HFF-Myc (cell line): ENCODE measurements at places on chromosomes 3 and 15.

- no peak for DNase-seq
Measured at GRCh38 chr3:47299381-47300318, 16.9 kb downstream of the KLHL18 start.

- no peak for DNase-seq
Measured at GRCh38 chr15:85906640-85907039, 111.9 kb upstream of the KLHL25 start.

- DNase-seq: no peak
Measured at GRCh38 chr3:194929578-194929960, 243.9 kb downstream of the FAM43A start.

GRCh38 chr3:13574798-13575451 lies 26.0 kb downstream of the FBLN2 start:
- no peak for DNase-seq

DNA sequence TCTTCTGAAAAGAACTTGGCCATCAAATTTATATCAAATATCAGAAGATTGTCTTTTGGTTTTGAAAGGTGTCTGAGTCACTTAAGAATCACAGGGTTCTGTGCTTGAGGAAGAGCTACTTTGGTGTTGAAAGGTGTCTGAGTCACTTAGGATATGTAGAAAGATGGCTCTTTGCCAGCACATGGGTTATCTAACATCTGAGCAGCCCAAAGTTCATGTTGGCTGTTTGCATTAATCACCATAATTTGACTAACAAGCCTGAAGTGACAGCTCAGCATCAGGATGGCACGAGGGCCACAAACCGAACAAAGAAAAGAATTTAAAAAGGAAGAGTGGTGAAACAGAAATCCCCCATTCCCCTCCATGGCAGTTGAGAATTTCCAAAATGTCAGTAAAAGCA lies 190.5 kb upstream of the CMC1 start:
- DNase-seq: no peak

DNA sequence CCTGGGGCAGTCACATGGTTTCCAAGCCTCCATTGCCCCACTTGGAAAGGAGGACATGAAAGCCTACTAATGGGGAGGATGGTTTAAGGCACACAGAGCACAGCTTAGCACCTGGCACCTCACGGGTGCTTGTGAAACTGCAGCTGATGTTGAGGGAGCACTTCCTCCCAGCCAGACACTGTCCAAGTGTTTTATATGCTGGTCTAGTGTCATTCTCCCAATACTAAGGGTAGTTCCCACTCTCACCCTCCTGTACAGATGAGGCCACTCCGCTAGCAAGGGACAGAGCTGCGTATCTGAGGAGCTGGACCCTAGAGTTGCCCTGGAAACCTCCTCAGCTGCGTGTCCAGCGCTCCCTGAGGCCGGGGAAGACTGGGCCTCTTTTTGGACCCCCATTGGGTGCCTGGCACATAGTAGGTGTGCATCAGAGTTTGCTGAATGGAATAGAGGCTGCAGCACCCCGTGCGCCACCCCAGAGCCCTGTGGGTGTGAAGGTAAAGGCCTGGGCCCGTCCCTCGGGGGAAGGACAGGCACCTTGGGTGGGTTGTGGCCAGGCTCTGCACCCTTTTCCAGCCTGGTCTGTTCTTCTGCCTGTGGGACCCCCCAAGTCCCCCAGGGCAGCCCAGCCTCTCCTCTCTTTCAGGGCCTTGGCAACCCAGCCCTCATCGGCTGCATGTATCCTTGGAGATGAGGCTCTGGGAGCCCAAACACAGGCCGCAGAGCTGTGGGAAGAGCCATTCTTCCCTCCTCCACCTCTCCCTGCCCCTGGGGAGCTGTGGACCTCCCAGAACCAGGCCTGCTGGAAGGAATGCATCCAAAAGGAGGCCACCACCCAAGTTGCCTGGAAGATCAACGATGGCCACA lies 31.3 kb downstream of the DNASE1L3 start:
- DNase-seq: no peak

DNA sequence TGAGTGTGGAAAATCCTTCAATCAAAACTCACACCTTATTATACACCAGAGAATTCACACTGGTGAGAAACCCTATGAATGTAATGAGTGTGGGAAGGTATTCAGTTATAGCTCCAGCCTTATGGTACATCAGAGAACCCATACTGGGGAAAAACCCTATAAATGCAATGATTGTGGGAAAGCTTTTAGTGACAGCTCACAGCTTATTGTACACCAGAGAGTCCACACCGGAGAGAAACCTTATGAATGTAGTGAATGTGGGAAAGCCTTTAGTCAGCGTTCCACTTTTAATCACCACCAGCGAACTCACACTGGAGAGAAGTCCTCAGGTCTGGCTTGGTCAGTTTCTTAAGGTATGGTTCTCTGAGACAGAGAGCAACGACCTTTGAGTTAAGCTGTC lies 13.7 kb upstream of the ZNF660 start:
- no peak for DNase-seq

GRCh38 chr3:65593780-65594752 lies 444.7 kb downstream of the MAGI1 start:
- DNase-seq: no peak

- peak; percentile 31 for DNase-seq
Measured at GRCh38 chr3:64685800-64686445, 1.9 kb downstream of the ADAMTS9 start.

DNA sequence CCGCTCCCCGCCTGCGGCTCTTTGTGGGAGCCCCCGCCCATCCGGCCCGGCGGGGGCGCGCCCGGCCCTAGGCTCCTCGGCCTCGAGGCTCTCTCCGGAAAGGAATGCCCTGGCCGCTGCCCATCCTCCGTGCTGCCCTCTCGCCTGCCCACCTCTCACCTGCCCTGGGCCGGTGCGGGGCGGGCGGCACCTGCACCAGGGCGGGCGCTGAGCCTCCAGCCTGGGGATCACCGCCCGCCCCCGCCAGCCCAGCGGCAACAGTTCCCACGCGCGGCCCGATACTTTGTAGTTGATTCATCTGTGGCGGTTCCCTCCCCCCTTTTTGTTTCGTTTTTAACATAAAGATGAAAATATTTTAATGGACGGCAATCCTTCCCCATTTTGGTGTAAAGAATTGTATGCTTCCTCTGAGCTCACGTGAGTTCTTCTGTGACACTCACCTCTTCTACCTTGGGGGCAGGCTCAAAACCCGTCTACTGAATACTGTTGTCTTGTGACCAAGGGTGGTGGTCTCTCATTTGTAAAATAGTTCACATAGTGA lies 1.9 kb downstream of the KLF13 start:
- DNase-seq: no peak

DNA sequence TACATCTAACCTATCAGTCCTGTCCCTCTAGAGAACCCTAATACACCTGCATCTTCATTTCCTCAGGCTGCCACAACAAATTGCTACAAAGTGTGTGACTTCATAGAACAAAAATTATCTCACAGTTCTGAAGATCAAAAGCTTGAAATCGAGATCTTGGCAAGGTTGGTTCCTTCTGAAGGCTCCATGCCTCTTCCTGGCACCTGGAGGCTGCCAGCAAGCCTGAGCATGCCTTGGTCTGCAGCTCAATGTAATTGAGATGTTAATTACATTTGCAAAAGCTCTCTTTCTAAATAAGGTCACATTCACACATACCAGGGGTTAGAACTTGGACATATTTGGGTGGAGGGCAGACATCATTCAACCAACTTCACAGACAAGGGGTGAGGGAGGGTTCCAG lies 86.4 kb upstream of the ABHD17C start:
- DNase-seq: no peak

- DNase-seq: no peak
Measured at GRCh38 chr15:100340721-100341238, 995 bp downstream of the ADAMTS17 start.

- no peak for DNase-seq
Measured at GRCh38 chr3:5093731-5094130, 28.4 kb upstream of the ARL8B start.

DNA sequence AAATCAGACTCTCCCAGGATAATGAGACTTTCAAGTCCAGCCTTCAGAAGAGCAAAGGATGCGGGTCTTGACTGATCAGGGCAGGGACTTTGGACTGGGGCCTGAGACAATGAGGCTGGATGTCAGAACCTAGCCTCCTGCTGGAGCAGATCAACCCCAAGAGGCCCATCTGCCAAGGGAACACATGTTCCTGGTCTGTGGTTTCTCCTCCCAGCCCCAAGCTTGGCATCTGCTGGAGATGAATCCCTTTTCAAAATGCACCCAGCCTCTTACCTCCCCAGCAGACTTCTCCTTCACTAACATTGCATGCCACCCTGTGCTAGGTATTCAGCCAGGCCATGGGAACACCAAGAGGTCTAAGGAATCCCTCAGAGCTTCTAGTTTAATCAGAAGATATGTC lies 43.7 kb upstream of the MFGE8 start:
- DNase-seq: no peak

- no peak for DNase-seq
Measured at GRCh38 chr3:133425898-133426297, 26.0 kb downstream of the BFSP2 start.

GRCh38 chr3:62467966-62468722 lies 94.8 kb upstream of the FEZF2 start:
- DNase-seq: no peak

DNA sequence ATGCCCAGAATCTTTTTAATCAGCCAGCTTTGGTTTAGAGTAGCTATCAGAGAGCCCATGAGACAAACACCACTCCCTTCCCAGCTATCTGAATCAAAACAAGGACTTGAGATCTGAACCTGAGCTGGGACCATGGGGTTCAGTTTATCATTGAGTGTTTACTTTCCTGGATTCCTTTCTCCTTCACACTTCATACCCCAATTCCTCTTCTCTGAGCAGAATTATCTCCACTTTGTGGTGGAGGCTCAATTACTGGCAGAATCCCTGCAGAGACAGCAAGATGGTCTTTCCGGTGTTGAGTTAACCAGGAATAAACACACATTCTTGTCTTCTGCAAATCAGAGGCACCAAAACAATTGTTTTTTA lies 102.4 kb downstream of the RPL22L1 start:
- no peak for DNase-seq
